ENCODE measurements at places on chromosomes 13 and 19.
A peak's percentile ranks its signal among the peaks of the same experiment; 100 is the strongest.

- no peak for DNase-seq
Measured at GRCh38 chr13:96817336-96817941, 176.8 kb downstream of the OXGR1 start.

DNA sequence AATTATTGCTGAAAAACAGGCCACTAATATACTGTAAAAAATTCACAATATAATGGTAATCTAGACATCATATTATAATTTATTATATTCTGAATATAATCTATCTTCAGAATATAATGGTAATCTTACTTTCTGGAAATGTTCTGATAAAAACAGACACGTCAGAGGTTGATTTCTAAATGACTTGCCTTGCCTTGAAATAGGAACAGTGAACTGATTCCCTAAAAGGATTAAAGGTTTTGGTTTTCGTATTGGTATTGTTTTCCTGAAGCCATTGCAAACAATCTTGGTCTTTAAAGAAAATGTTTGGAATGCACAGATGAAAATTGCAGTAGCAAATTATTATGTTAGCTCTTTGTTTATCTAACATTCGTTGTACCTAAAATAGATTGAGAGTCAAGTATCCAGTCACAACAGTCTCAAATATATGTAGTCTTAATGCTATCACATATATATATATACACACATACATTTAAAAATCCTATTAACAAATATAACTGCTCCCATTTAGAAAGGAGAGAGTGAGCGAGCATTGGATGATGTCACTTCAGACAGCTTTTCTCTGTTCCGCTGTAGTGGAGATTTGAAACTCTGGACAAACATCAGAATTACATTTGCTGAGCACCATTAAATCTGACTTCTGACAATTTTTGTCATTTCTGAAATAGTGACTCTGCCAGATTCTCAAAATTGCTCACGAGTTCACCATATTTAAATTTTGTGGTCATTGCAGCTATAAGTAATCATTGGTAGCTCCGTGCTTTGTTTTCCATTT lies 1.7 kb downstream of the ITM2B start:
- DNase-seq, result no peak

- DNase-seq, result no peak
Measured at GRCh38 chr19:55406826-55407549, 600 bp downstream of the UBE2S start.

GRCh38 chr19:41027273-41027967 lies 36.3 kb downstream of the CYP2B6 start:
- no peak for DNase-seq

GRCh38 chr19:45464274-45464673 lies 3.5 kb upstream of the FOSB start:
- DNase-seq, result no peak

GRCh38 chr13:65787082-65787481 lies 1443.1 kb downstream of the PCDH9 start:
- DNase-seq, result no peak

- no peak for DNase-seq
Measured at GRCh38 chr13:83498045-83498444, 384.2 kb downstream of the SLITRK1 start.

DNA sequence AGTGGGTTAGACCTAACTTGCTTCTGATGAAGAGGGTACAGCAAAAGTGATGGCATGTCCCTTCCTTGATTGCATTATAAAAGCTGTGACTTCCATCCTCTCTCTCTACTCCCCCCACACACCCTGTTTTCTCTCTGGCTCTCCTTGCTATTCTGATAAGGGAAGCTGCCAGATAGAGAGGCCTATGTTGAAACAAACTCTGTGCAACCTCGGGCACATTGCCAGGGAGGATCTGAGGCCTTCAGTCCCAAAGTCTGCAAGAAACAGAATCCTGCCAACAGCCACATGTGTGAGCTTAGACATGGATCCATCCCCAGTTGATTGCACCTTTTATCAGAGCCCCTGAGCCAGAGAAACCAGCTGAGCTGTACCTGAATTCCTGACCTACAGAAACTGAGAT lies 44.8 kb upstream of the ARGLU1 start:
- peak; percentile 40 for DNase-seq

- no peak for DNase-seq
Measured at GRCh38 chr19:1354970-1355567, 28.6 kb upstream of the NDUFS7 start.

- no peak for DNase-seq
Measured at GRCh38 chr13:45119469-45119990, 780 bp upstream of the GTF2F2 start.

DNA sequence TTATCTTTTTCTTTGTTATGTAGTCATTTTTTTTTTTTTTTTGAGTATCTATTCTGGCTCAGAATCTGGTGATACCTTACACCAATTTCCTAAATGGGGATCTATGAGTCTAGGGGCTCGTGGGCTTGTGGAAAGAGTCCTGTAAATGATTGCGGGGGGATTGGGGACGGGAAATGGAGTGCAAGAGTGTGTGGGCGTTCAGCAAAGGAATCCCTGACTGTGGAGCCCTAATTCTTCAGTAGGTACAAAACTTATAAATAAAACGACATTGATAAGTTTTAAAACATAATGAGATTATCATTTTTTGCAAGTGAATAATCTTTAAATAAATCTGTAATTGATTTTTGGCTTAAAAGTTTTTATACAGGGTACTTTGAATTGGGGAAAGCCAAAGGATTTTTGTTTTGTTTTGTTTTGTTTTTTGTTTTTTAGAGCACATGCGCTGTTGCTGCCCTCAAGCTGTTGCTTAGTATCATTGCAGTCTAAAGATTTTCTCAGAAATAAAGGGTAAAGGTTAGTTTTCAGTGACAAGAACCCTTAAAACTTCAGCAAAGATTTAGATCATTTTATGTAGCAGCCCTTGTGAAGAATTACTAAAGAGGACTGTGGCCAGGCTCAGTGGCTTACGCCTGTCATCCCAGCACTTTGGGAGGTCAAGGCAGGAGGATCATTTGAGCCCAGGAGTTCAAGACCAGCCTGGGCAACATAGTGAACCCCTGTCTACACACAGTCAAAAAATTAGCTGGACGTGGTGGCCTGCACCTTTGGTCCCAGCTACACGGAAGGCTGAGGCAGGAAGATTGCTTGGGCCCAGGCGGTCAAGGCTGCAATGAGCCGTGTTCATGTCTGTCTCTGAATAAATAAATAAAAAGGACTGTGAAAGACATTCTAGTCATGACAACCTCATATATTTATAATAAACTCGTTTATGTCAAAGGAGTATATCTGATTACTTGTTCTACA lies 1.7 kb downstream of the ERCC5 start:
- DNase-seq, result no peak

DNA sequence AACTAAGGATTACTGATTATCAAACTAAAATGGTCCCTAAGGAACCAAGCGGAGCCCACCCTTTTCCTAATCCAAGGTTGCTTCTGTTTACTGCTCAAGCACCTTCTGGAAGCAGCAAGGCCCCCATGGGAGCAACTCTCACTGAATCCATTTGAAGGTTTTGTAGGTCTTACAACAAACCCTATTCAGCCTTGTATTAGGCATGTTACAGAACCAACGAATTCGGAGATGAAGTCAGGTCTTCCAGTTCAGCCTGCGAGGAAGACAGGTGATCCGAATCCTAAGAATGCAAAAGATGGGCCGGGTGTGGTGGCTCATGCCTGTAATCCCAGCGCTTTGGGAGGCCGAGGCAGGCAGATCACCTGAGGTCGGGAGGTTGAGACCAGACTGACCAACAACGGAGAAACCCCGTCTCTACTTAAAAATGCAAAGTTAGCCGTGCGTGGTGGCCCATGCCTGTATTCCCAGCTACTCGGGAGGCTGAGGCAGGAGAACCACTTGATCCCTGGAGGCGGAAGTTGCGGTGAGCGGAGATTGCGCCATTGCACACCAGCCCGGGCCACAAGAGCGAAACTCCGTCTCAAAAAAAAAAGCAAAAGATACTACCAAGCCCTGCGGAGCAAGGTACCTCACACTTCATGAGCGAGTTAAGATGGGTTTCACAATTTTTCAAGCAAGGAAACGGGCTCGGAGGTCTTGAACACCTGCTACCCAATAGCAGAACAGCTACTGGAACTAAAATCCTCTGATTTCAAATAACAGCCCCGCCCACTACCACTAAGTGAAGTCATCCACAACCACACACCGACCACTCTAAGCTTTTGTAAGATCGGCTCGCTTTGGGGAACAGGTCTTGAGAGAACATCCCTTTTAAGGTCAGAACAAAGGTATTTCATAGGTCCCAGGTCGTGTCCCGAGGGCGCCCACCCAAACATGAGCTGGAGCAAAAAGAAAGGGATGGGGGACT lies 609 bp downstream of the ZAR1L start:
- no peak for DNase-seq

DNA sequence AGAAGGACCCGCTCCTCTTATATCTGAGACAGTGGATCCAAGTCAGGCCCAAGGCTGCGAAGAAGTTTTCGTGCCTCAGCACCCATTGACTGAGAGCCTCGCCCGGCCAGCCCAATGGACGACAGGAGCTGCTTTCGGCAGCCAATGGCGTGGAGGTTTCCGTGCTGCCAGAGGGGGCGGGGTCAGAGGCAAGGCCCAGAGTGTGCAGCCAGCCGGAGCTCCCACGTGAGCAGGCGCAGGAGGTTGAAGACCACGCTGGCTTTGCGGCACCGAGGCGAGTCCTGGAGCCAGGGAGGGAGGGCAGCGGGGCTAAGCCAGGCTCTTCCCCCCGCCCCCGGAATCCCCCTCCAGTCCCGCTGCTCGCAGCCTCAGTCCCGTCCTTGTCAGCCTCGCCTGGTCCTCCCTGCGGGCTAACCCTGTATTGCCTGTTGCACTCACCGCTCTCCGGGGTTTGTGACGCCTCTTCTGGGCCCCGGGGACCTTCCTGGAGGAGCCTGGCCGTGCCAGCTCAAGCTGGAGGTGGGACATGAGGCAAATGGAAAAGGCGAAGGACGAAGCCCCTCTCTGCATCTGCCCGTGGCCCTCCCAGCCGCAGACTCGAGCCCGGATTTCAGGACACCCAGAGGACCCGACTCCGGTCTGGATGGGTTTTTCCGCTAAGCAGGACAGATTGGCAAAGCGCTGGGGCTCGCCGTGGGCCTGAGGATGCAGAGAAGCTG lies 1.5 kb downstream of the IFNL4 start:
- no peak for DNase-seq

GRCh38 chr13:97384371-97384770 lies 49.6 kb upstream of the RAP2A start:
- DNase-seq, result no peak

DNA sequence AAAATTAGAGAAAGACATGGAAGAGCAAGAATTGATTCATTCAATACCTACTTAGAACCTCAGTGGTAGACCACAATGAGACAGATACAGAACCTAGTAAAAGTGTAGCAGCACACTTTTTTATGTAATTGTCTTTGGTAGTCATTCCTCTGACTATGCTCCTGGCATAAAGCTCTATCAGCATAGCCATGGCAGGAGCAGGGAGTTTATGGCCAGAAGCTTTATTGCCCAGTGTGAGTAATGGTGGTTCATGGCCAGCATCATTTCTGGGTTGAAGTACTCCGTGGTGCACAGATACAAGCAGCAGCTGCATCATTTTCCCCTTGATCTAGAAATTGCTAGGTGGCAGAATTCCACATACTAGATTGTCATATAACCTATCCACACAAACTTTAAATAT lies 352.6 kb downstream of the TBC1D4 start:
- DNase-seq, result no peak

DNA sequence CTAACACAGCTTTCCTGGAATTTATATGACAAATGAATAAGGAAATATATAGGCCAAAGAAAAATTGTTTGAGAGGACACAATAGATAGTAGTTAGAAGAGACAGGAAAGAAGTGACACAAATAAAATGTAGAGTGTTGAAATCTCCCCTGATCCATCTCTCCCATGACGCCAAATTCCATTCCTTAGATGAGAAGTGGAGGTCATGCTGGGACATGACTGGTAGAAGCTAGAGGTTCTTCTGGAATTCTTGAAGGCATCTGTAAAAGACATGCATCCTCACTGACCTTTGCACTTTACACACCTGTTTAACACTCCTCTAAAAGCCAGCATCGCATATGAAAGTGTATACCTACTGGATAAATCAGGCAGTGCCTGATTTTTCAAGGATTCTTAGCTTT lies 67.8 kb downstream of the DGKH start:
- no peak for DNase-seq

- DNase-seq, result no peak
Measured at GRCh38 chr19:42411581-42412178, 15.5 kb downstream of the LIPE start.

DNA sequence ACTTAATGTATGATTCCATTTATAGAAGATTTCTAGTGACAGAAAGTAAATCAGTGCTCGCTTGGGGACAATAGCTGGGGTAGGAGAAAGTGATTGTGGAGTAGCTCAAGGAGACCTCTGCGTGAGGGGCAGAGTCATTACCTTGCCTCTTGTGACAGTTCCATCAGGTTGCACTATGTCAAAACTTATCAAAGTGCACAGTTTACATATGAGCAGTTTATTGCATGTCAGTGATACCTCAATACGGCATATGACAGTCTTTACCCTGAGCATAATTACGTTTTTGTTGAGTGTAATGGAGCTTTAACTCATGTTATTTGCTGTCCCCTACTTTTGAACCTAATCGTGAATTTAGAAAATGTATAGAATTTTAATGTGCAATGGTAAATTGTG lies 15.0 kb downstream of the ARHGEF7 start:
- no peak for DNase-seq

DNA sequence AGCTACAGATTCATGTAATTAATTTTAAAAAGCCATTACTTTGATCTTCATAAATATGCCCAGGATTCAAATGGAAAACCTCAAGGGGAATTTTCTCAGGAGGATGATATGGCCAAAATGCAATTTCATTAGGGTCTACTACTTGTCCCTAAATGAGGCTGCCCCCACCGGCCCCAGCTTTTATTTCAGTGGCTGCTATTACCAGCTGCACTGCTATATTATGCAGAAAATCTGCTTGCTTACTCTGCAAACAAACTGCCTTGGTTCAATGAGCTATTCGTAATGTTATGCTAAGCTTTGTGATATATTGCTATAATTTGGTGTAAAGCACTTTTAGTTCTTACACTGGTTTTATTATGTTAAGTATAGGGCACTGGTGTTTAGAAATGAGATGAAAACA lies 137.3 kb upstream of the TMTC4 start:
- no peak for DNase-seq

- DNase-seq, result no peak
Measured at GRCh38 chr19:17931532-17932191, 1.2 kb upstream of the CCDC124 start.

DNA sequence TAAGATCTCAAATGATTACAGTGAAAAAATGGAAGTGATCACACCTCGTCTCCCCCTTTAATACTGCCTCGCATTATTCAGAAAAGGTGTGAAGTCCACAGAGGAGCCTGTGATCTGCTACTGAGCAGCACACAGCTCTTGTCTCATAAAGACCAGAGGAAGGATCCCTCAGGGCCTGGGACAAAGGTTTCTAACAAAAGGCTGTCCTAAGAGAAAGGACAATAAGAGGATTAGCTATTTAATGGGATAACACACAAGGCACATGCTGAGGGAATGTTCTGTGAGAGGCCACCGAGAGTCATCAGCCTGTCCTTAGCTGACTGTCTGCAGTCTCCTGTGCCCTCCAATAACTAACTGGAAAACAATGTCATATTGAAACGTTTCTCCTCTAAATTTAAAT lies 26.7 kb downstream of the EBPL start:
- no peak for DNase-seq
